ENCODE measurements at places on chromosomes 7 and 10. TPM values are rescaled to one million over a fixed set of nuclear protein-coding genes. Genes with fewer than 3 reads are reported as not detected.

Gene IFIT1B
- total RNA-seq, result not detected

Gene OR2A12
- total RNA-seq, result not detected

Gene ODAD2
- total RNA-seq, result 1.9 TPM

Gene AGMO
- total RNA-seq, result not detected

Gene HDAC9
- total RNA-seq, result 22.7 TPM

Gene PNLIPRP3
- 0.17 TPM for total RNA-seq

Gene PHKG1
- 1.5 TPM for total RNA-seq

Gene ADCYAP1R1
- 0.17 TPM for total RNA-seq

Gene CFAP70
- total RNA-seq, result not detected

Gene LZTS2
- 21.9 TPM for total RNA-seq

Gene PPP1R17
- not detected for total RNA-seq

Gene PKD2L1
- total RNA-seq, result not detected

Gene PRPF18
- total RNA-seq, result 48.5 TPM

Gene ADAP1
- 1.3 TPM for total RNA-seq

Gene BAMBI
- total RNA-seq, result 31.5 TPM

Gene AGBL3
- 3.3 TPM for total RNA-seq

Gene CYP2C9
- not detected for total RNA-seq

Gene WNT8B
- total RNA-seq, result not detected

Gene PIP
- total RNA-seq, result not detected

Gene GRID2IP
- 0.09 TPM for total RNA-seq

Gene TRPV5
- not detected for total RNA-seq

Gene EPO
- not detected for total RNA-seq

Gene FRAT1
- total RNA-seq, result 1.3 TPM

Gene ZPBP
- not detected for total RNA-seq

Gene ASIC3
- 0.12 TPM for total RNA-seq

Gene ITPRID1
- total RNA-seq, result not detected

Gene SH2D4B
- total RNA-seq, result 0.06 TPM

Gene ARF5
- total RNA-seq, result 155 TPM

Gene DNA2
- 36.6 TPM for total RNA-seq

Gene PLAU
- total RNA-seq, result 159 TPM

Gene C7orf33
- not detected for total RNA-seq

Measured in Daoy (cell line).